ENCODE measurements at places on chromosomes 3 and 15.
A peak's percentile ranks its signal among the peaks of the same experiment; 100 is the strongest.

- no peak for DNase-seq
These were observed 422.4 kb upstream of the ATP11B start for GRCh38 chr3:182370949-182371348.

DNA sequence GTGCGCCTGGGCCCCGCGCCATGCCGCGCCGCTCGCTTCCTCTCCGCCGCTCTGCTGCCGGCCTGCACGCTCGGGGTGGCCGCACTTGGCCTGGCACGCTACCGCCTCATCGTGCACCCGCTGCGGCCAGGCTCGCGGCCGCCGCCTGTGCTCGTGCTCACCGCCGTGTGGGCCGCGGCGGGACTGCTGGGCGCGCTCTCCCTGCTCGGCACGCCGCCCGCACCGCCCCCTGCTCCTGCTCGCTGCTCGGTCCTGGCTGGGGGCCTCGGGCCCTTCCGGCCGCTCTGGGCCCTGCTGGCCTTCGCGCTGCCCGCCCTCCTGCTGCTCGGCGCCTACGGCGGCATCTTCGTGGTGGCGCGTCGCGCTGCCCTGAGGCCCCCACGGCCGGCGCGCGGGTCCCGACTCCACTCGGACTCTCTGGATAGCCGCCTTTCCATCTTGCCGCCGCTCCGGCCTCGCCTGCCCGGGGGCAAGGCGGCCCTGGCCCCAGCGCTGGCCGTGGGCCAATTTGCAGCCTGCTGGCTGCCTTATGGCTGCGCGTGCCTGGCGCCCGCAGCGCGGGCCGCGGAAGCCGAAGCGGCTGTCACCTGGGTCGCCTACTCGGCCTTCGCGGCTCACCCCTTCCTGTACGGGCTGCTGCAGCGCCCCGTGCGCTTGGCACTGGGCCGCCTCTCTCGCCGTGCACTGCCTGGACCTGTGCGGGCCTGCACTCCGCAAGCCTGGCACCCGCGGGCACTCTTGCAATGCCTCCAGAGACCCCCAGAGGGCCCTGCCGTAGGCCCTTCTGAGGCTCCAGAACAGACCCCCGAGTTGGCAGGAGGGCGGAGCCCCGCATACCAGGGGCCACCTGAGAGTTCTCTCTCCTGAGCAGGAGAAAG is 951 bp downstream of the GPR62 start:
- DNase-seq = no peak

DNA sequence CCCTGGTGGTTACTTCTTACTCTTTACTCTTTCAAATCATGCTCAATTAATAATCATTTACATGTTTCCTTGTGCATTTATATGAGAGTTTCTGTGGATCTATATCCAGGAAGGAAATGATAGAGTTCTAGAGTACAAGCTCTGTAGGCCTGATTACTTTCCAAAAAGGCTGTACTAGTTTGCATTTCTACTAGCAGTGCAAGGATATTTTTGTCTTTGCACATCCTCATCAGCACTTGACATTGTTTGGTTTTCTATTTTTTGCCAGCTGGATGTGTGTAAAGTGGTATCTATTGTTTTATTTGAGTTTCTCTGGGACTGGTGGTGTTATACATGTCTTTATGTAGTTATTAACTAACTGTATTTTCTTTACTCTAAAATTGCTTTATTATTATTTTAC is 19.6 kb upstream of the SLC7A14 start:
- no peak for DNase-seq

GRCh38 chr3:31203960-31204795 is 309.7 kb upstream of the GADL1 start:
- no peak for DNase-seq

DNA sequence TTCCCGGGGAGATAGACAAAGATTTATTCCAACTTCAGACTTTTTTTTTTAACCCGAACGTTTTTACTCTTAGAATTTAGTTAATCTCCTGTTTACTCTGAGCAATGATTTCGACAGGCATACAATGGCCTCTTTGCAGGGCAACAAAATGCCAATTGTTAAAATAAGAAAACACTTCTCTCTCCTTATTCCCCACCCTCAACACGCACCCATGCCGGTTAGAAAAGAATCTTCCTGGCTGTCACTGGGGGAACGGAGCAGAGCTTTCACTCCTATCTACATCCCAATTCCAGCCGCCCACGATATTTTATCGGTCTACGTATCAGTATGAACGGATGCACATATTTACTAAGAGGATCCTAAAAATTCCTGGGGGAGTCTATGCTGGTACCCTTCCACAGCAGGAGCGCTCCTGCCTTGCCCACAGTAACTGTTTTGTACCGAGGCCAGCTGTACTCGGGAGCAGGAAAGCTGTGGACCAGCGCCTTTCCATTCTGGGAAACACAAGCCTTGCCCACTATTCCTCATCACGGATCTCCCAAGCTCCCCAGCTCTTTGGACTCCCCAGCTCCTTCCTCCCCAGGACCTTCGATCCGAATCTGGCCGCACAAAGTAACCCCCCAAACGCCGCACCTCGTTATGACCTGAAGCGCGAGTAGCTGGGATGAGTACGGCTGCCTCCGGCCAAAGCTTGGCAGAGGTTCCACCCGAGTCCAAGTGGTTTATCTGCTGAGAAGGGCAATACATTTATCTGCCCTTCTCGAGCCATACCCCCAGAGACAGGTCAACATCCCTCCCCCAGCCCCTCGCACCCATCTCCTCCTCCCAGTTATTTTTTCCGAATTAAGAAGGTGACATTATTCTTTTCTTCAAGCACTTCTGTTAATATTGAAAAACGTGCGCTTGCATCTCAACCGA is 2.2 kb upstream of the FOXB1 start:
- DNase-seq = no peak

DNA sequence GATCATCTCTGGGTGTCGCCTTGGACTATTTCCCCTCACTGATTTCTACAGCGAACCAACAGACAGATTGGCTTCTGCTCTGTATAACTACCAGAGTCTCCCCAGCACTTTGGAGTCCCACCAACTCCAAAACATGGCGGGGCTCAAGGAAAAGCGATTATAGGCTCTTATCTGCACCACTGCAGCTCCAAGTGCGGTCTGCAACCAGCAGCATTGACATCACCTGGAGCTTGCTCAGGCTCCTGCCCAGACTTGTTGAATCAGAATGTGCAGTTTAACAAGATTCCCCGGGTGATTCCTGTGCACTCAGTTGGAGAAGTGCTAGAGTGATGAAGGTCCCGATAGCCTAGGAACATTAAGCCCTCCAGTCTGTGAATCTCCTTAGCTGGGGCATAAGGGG is 9.0 kb downstream of the CCK start:
- DNase-seq = no peak

DNA sequence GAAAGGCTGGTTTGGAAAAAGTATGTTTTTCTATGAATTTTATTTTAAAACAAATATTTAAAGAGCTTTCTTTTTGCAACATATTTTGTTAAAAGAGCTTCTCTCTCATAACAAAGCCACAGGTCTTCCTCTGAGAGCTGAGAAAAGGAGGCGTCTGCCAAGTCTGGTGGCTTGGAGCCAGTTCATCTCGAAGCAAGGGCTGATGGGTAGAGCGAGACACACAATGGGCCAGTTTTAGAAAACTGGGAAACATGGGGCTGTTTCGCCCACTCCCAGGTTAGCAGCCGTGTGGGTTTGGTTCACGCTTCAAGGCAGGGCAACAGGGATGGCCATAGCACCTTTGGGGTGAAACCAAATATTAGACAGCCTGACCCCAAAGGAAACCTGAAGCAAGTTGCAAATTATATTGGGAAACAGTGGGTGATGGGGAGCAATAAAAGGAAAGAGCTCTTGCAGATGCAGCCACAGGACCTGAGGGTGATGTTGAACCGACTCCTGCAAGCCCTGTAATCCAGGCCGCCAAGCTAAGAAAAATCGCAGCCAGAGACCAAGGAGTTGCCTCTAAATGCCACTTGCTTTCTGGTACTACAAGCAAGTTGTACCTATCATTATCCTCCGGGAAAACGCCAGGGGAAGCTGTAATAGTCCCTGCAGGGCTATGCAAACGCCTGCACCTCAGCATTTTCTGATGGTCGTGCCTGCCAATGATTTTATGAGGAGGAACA is 88.4 kb upstream of the GALNT15 start:
- no peak for DNase-seq

GRCh38 chr15:57152666-57153539 is 223.4 kb upstream of the CGNL1 start:
- DNase-seq = no peak

- no peak for DNase-seq
These were observed 63.1 kb downstream of the SERP1 start for GRCh38 chr3:150483226-150483625.

- no peak for DNase-seq
These were observed 190.3 kb upstream of the CDIN1 start for GRCh38 chr15:36389107-36389506.

DNA sequence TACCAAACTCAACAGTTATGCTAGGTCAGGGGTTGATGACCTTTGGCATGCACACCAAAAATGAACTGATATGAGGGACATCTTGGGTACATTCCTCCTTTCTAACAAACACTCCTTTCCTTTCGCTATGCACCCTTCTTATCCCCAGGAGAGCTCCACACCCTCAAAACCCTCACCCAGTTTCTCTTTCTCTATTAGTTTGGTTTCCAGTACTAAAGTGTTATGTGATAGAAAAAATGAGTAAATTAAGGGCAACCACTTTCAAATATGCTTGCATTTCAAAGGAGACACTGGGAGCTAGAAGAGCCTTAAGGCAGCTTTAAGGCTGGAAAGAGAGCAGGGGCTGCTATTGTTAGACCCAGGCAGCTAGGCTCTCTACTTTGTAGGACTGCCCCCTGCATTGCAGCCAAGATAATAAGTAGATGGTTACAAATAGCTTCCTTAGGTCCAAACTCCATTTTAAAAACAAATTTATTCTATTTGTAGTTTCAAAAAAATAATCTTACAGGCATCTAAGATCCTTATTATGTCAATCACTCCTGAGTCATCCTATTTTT is 244.3 kb downstream of the ZIC1 start:
- no peak for DNase-seq

DNA sequence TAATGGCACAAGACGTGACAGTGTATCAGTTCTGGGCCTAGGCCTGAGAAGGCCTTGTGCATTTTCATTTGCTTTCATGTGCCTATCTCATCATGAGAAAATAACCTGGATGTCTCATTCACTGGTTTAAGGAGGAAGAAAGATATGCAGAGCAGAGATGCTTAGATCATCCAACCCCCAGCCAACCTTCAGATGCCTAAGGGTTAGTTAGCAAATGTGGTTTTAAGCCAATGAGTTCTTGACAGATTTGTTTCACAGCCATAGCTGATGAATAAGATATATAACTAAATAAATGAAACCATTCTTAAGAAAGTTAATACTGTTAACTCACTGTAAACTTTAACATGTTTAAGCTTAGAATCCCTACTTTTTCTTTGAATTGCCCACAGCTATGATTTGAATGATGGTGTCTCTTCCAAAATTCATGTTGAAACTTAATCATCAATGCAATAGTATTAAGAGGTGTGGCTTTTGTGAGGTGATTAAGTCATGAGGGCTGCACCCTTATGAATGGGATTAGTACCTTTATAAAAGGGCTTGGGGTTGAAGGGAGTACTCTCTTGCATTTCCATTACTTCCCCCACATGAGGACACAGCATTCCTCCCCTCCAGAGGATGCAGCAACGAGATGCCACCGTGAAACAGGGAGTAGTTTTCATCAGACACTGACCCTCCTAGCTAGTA is 324.6 kb upstream of the TBC1D5 start:
- DNase-seq = no peak

DNA sequence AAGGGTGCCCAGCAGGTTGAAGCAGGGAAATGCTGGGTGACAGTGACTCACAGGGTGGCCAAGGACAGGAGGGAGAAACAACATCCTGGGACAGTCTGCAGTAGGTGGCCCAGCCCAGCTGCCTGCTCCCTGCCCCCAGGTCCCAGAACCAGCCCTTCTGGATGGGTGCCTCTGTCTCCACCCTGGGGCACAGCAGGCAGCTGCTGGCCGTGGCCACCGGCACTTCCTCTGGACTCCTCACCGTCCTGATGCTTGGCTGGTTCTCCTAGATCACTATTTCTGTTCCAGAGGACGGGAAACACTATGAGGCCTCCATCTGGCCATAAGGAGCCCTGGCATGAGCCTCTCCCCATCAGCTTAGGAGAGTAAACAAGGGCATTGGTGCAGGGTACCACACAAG is 258.9 kb downstream of the XXYLT1 start:
- DNase-seq = no peak

DNA sequence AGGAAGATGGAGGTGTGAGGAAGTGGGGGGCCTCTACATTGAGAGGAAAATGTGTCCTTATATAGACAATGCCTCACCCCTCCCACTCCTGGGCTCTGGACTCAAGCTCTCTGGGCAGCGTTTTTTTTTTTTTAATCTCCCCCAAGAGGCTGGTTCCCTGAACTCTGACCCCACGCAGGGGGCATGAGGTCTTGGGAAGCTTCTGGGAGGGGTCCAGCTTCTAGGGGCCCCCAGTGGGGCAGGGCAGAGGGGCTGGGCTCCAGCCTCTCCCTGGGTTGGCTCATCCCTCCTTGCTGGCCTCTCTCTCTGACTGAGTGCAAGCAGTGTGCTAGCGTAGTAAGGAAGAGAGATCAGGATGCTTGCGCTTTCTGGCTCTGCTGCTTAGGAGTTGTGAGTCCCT is 101.4 kb upstream of the HACD2 start:
- DNase-seq = no peak

DNA sequence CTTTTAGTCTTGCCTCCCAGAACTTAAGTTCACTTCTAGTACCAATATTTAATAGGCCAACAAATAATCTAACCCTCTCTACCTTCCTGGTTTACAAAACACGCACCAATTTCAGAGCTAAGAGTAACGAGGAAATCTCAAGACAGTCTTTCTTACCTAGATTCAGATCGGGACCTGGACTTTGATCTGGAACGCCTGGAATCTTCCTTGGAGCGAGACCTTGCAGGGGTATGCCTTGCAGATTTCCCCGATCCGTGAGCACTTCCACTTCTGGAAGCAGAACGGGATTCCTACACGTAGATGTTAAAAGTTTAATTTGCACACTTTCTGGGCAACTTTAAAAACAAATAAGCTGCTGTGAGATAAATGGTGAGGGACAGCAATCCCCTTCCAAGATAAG is 11.4 kb downstream of the TRA2B start:
- no peak for DNase-seq

DNA sequence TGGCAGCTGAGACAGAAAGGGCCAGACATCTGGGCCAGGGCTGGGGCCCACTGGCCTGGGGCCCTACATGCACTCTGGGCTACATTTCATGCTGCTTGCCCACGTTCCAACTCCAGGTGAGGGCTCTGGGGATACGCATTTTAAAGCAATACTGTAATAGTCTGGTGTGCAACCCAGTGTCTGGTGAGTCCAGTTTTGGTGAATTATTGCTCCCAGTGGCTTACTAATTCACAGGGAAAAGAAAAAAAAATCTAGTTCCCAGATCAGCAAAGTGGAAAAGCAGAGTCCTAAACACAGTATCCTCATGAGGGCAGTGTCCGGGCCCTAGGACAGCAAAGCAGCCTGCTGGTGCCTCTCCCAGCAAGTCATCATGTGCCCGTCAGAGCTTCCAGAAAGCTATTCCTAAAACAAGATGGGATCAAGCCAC is 82.4 kb downstream of the CCNL1 start:
- DNase-seq = peak; percentile 80

GRCh38 chr3:37453393-37454389 is 279.3 kb upstream of the LRRFIP2 start:
- DNase-seq = peak; percentile 94
